GM23338 (cell line): ENCODE measurements at places on chromosomes 2 and 18.

DNA sequence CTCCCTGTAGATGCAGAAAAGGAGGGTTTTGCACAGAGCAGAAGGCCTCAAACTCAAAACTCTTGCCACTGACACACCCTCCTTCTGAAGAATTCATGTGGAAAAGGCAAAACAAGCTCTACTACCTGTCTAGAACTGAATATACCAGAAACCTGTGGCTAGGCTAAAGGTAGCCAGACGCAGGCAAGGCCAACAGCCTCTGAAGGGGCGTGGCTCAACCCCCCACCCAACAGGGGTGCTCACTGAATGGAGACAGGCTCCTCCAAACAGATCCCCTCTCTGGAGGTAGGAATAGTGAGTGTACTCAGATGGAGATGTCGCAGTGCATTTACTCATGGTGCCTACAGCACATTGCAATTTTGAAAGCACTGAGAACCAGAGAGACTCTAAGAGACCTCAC lies 3.0 kb upstream of the STK17B start:
- DNase-seq: peak; percentile 14

DNA sequence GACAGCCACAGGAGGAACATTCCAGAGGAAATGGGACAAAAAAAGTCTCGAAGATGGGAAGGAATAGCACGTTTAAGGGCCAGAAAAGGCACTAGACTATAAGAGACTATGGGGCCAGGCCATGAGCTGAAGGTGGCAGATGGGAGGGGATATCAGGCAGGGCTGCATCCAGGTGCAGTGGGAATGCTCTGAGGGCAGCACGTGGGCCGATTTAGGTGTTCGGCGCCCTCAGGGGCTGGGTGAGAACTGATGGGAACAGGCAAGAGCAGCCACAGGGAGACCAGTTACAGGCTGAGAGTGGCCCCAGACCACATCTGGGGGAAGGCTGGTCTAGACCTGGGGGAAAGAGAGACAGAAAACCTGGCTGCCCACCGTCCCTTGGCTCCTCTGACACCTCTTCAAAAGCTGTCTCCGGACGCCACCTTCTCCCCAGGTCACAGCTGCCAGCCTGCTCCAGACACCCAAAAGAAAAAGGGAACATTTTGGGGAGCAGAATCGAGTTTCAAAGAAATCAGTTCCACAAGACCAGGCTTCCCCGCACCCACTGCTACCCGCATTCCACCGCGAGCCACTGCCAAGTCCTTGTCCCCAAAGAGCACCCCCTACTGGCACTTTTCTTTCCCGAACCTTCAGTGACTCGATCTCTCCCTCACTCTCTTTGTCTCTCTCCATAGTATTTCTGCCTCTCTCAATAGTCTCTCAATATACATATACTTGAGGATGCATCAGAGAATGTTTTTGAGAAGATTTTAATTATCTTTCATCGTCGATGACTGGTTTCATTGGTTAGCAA lies 190.1 kb upstream of the AGAP1 start:
- DNase-seq: peak; percentile 60

DNA sequence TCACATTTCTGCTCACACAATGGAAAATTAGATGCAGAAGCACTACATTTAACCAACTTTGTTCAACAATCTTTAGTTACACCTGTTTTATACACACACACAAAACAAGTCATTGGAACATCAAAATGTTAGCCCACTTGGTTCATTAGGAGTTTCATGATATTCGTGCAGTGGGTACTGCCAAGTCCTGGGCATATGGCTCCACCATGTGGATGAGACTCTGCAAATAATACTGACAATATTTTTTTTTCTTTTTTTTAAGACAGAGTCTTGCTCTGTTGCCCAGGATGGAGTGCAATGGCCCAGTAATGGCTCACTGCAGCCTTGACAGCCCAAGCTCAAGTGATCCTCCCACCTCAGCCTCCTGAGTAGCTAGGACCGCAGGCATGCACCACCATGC lies 34.5 kb upstream of the GRB14 start:
- peak; percentile 5 for DNase-seq

- DNase-seq: no peak
Measured at GRCh38 chr2:7436096-7436906, 519.1 kb downstream of the RNF144A start.

DNA sequence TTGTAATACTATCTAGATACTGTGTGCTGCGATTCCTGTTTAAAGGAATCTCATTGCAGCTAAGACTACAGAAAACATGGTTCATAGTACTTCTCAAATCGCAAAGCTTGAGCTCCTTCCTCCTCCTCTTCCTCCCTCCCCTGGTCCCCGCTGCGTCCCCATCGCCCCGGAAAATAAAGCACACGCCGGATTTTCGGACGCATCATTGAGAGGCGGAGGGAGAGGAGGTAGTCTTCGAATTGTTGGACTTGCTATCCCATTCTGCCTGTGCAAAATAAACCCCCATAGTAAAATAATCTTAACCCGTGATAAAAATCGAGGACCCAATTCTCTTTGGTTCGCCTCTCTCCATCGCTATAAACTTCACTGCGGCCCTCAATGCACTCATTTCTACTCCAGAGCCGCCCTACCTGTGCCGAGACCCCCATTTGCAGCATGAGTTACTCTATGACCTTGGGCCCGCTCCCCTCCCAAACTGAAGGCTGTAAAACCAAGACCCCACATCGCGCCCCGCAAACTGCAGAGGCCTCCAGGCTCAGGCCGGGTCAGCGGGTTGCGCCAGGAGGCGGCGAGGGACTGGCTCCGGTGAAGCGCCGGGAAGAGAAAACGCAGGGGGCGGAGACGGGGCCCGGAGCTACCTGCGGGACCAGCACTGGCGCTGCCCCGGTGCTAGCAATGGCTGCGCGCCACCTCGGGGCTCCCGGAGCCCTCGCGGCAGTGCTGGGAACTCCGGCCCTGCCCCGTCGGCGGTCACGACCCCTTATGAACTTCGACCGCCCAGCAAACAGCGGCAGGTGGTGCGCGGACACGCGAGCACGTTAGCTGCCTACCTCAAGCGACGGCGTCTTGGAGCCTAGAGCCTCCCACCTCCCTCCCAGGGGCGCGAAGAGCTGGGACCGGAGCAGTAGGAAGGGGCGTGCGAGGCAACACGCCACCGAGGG lies 649 bp downstream of the ESCO1 start:
- peak; percentile 79 for DNase-seq

DNA sequence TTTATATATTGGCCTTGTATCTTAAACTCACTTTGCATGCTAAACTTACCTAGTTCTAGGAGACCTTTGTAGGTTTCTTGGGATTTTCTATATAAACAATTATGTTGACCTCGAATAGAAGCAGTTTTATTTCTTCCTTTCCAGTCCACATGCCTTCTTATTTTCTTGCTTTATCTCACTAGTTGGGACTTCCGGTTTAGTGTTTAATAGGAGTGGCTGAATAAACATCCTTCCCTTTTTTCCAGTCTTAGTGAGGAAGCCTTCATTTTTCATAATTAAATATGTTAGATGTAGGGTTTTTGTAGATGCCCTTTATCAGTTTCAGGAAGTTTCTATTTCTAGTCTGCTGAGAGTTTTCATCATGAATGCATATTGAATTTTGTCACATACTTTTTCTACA lies 347.3 kb upstream of the HNRNPA3 start:
- no peak for DNase-seq

DNA sequence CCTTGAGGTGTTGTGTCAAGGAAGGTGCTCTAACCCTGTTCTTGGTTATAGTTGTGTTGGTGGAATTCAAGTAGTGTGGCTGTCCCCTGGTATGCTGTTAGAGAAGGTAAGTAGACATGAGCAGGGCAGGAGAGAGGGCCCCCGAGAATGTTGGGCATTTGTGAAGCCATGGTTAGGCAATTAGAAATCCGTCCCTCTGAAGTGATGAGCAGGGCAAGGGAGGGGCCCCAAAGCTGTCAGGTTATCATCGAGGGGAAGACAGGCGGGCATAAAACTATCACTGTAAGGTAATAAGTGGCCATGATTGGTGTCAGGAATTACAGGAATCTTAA lies 5.2 kb downstream of the XRCC5 start:
- DNase-seq: no peak

DNA sequence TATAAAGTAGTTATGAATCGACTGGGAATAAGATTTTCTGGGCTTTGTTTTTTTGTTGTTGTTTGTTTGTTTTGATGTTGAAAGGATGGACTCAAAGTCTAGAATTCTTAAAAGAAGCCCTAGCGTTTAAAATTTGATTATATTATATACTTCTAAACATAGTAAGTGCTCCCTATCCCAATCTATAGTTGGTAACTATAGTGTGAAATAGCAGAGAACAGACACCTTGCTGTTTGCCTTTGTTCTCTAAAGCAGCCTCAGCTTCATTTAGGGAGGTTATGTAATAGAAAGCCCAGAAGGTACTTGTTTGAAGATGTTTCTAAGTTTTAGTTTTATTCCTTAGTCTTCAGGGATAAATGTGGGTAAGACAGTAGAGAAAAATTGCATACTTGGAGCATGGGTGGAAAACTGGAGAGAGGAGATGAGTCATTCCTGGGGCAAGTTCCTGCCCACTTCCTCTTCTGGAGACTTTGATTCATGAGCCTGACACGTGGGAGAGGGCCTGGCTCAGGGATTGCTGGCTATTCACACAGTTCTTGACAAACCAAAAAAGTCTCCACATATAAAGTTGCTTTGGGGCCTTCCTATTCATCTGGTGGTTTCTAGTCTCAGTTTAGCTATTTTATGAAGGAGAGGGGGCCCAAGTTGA lies 131.9 kb downstream of the MYO1B start:
- DNase-seq: peak; percentile 14

- DNase-seq: no peak
Measured at GRCh38 chr2:217806482-217806765, 196.4 kb downstream of the TNS1 start.

DNA sequence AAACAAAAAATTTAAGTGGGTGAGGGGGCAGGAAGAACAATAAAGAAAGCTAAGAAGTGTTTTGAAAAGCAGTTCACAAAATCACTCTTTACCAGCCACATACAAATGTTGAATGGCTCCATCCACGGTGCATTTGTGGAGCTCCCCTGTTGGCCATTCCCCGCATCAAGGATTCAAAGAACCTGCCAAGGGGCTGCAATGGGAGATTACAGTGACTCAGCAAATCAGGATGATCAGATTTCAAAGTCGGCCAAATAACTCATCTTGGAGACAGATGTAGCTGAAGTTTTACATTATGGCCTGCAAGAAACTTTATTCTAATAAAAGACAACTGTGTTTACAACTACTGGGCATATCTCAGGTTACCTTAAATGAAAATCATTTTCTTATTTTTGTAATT lies 26.9 kb downstream of the COL4A3 start:
- DNase-seq: peak; percentile 75

GRCh38 chr2:187986390-187987105 lies 305.1 kb upstream of the GULP1 start:
- DNase-seq: no peak

GRCh38 chr2:232976666-232977437 lies 36.2 kb downstream of the NGEF start:
- no peak for DNase-seq

DNA sequence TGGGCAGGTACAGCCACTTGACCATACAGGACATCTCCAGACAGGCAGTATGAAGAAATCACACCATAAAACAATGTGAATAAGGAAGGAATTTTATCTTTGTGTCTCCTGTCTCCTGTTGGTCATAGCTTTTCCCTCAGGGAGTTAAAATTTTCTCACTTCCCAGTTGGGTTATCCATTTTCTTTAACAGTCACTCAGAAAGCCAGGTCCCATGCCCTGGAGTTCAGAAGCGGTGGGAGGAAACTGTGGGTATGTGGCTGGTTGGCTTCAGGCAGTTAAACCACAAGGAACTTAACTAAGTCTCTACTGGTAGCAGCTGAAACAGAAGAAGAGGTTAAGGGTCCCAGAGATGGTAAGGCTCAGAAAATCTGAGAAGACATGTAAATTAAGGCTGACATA lies 6.5 kb upstream of the SMAD2 start:
- no peak for DNase-seq

- DNase-seq: no peak
Measured at GRCh38 chr2:29202819-29203495, 87.7 kb downstream of the CLIP4 start.

GRCh38 chr2:231244382-231245248 lies 46.2 kb downstream of the ARMC9 start:
- DNase-seq: no peak

- DNase-seq: no peak
Measured at GRCh38 chr2:116145031-116145430, 1669.5 kb upstream of the DDX18 start.

DNA sequence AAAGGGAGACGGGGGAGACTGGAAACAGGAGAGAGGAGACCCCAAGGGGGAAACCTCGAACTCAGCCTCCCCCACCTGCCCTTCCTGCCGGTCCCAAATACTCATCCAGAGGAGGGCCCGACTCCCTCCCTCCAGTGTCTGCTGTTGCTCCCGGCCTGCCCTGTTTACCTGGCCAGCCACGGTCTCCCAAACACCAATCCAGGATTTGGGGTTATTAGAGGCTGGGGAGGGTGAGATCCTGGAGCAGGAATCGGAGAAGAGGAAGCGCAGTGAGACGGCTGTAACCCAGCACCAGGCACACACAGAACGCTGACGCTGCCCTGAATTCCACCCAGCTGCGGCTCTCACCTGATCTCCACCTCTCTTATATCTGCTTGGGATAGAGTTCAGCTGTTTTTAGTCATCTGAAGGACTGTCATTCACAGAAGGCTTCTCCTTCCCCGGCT lies 213.0 kb downstream of the TNS1 start:
- peak; percentile 30 for DNase-seq

DNA sequence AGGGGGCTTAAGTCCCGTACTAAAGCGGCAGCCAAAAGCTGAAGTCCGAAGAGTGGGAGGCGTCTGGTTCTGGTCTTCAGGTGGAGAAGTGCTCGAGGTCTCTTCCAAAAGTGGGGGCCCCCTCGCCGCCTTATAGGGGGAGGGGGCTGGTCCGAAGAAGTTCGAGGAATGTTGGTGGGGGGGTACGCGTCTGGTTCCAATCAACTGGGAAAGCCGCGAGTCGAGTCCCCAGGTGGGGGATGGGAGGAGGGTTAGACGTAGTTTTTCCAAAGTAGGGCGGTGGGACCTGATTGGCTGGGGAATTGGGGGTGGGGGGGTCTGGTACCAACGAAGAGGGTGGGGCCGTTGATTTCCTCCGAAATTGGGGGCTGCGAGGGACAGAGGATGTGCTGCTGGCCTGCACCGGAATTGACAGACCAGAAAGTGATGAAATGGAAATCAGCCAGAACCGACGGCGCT lies 594 bp downstream of the ITM2C start:
- peak; percentile 78 for DNase-seq

- DNase-seq: no peak
Measured at GRCh38 chr2:97849881-97850528, 136.6 kb downstream of the ZAP70 start.

- no peak for DNase-seq
Measured at GRCh38 chr2:17584689-17585088, 44.2 kb downstream of the VSNL1 start.
